A549 treated with GW870086 at 1 μM for 4 hours (cell line): ENCODE measurements at places on chromosomes 6 and 20. TPM values are rescaled to one million over a fixed set of nuclear protein-coding genes. Genes with fewer than 3 reads are reported as not detected.

The IL17F gene
- total RNA-seq: not detected in 5 replicates

The PRSS16 gene
- total RNA-seq: 2.5 to 3.5 TPM (median 3.0 TPM) in 5 replicates

The FAXC gene
- total RNA-seq: 6.1 to 7.4 TPM (median 6.8 TPM) in 5 replicates

The PRICKLE4 gene
- 0.68 to 0.95 TPM (median 0.81 TPM) in 5 replicates for total RNA-seq

The GSTA1 gene
- not detected in 5 replicates for total RNA-seq

The PTCRA gene
- total RNA-seq: not detected in 5 replicates

The PRKN gene
- 0.16 TPM in 1 of 5 replicates, not detected in the others for total RNA-seq

The SLC22A3 gene
- total RNA-seq: 40.2 to 51.2 TPM (median 47.9 TPM) in 5 replicates

The IL17A gene
- not detected in 5 replicates for total RNA-seq

The AK9 gene
- 0.63 to 1.3 TPM (median 1.1 TPM) in 5 replicates for total RNA-seq

The SNRPB2 gene
- 119 to 151 TPM (median 125 TPM) in 5 replicates for total RNA-seq
